ENCODE measurements at places on chromosomes 2 and 18. TPM values are rescaled to one million over a fixed set of nuclear protein-coding genes. Genes with fewer than 3 reads are reported as not detected.

- H3K36me3 ChIP-seq, result no peaks in the 10 kb centered on the region
- H3K27ac ChIP-seq, result no peak overlapping the region
- H3K4me3 ChIP-seq, result no peak overlapping the region
- no peaks in the 10 kb centered on the region for H3K27me3 ChIP-seq
Observed at GRCh38 chr18:60358516-60358915, 14.1 kb downstream of the MC4R start.

DNA sequence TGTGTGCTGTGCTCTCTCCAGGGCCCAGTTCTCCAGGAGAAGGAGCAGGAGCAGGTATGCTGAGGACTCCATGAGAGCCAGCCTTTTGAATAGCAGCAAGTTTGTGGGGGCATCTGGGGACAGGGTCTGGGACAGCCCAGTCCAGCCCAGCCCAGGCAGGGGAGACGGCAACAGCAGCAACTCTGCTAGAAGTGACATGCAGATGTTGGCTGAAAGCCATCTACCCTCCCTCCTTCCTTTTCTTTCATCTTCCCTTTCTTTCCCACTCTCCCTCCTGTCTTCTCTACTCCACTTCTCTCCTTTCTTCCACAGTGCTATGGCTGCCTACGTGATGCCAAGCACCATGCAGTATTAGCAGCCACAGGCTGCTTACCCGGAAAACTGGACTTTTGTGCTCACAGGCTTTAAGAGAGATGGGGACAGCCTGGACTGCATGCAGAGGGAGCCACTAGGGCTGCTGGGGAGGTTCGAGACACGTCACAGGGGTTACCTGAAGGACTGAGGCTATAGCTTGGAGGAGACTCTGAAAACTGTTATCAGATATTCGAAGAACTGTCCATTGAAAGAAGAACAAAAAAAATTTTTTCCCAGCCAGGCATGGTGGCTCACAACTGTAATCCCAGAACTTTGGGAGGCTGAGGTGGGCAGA is 23.8 kb upstream of the YWHAQ start:
- no peak overlapping the region for H3K4me3 ChIP-seq
- H3K4me1 ChIP-seq, result peaks cover 32% of the 10 kb centered on the region
- no peak for DNase-seq
- H3K36me3 ChIP-seq, result no peaks in the 10 kb centered on the region
- peak overlapping the region; percentile 20 for H3K27ac ChIP-seq

GRCh38 chr18:73232933-73233332 is 365.1 kb upstream of the NETO1 start:
- no peaks in the 10 kb centered on the region for H3K27me3 ChIP-seq
- H3K36me3 ChIP-seq, result no peaks in the 10 kb centered on the region
- no peak overlapping the region for H3K4me3 ChIP-seq
- DNase-seq, result no peak
- H3K27ac ChIP-seq, result no peak overlapping the region

- DNase-seq, result peak; percentile 11
- no peak overlapping the region for H3K4me3 ChIP-seq
- no peaks in the 10 kb centered on the region for H3K27me3 ChIP-seq
Observed at GRCh38 chr2:198144660-198145059, 340.3 kb downstream of the PLCL1 start.

GRCh38 chr2:460861-461260 is 173.0 kb upstream of the ALKAL2 start:
- DNase-seq, result peak; percentile 71
- peaks cover 42% of the 10 kb centered on the region for H3K4me1 ChIP-seq
- peaks cover 33% of the 10 kb centered on the region for H3K27me3 ChIP-seq
- H3K4me3 ChIP-seq, result no peak overlapping the region

- no peaks in the 10 kb centered on the region for H3K4me1 ChIP-seq
- no peak for DNase-seq
- H3K27ac ChIP-seq, result no peak overlapping the region
- no peaks in the 10 kb centered on the region for H3K36me3 ChIP-seq
- peaks cover 3% of the 10 kb centered on the region for H3K27me3 ChIP-seq
- H3K4me3 ChIP-seq, result no peak overlapping the region
Observed at GRCh38 chr18:21275645-21276044, 33.6 kb downstream of the GREB1L start.

DNA sequence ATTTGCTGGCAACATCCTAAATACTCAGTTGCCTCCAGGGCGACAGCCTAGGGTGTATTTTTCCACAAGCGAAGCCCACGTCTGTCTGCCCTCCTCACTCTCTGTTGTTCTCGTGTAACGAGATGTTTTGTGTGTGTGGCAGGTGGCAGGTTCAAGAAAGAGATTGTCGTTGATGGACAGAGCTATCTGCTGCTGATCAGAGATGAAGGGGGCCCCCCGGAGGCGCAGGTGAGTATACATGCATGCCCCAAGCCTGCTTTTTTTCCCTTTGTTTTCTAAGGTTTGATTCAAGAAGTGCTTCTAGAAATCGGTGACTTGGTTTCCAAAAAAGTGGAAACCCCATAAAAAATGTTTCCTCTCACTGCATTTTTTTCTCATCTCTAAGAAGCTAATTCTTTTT is 247.0 kb downstream of the AGAP1 start:
- no peak overlapping the region for H3K27ac ChIP-seq
- H3K36me3 ChIP-seq, result no peaks in the 10 kb centered on the region
- peak; percentile 15 for DNase-seq
- no peaks in the 10 kb centered on the region for H3K4me1 ChIP-seq

- peak overlapping the region; percentile 87 for H3K27ac ChIP-seq
- H3K36me3 ChIP-seq, result peaks cover 16% of the 10 kb centered on the region
- no peaks in the 10 kb centered on the region for H3K27me3 ChIP-seq
- no peak overlapping the region for H3K4me3 ChIP-seq
- peaks cover 80% of the 10 kb centered on the region for H3K4me1 ChIP-seq
Observed at GRCh38 chr2:197163712-197164140, 146.9 kb downstream of the ANKRD44 start.

GRCh38 chr18:23369266-23369665 is 83.8 kb upstream of the RIOK3 start:
- DNase-seq, result no peak
- no peaks in the 10 kb centered on the region for H3K27me3 ChIP-seq
- H3K27ac ChIP-seq, result no peak overlapping the region
- no peaks in the 10 kb centered on the region for H3K4me1 ChIP-seq

- peak overlapping the region; percentile 55 for H3K4me3 ChIP-seq
- no peaks in the 10 kb centered on the region for H3K27me3 ChIP-seq
- peaks cover 38% of the 10 kb centered on the region for H3K36me3 ChIP-seq
Observed at GRCh38 chr2:231713730-231714638, 5.7 kb downstream of the PTMA start.

DNA sequence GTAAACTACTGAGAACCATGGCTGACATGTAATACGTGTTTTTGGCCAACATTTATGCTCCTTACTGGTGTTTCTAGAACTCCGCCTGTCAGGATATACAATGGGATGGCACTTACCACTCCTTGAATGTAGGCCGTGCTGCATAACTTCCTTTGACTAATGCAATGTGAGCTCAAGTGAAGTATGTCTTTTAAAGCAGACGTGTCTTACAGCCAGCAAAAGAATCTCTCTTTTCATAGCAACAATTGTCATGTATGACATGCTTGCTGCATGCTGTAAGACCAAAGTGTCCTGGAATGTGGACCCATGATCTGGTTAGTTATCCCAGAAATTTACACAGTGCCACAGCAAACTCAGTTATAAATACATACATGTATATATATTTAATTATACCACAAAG is 1202.7 kb upstream of the PIK3C3 start:
- no peaks in the 10 kb centered on the region for H3K36me3 ChIP-seq
- DNase-seq, result no peak
- no peaks in the 10 kb centered on the region for H3K27me3 ChIP-seq
- H3K4me1 ChIP-seq, result no peaks in the 10 kb centered on the region
- H3K4me3 ChIP-seq, result no peak overlapping the region

DNA sequence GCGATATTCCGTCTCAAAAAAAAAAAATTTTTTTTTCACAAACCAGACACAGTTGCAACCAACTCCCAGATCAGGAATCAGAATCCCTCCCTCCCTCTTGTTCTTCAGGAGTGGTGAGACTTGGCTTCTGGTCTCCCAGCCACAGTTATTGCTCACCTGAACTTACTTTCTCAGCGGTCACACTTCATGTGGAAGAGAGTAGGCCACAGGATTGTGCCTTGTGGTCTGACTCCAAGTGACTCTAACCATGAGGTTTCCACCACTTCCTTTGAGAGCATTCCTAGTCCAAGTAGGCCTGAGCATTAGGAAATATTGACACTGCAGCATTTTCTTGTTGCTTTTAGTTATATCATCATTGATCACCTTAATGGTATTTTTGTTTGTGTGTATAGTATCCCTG is 12.1 kb downstream of the FMNL2 start:
- peaks cover 1% of the 10 kb centered on the region for H3K27me3 ChIP-seq
- DNase-seq, result no peak
- H3K4me3 ChIP-seq, result no peak overlapping the region
- H3K36me3 ChIP-seq, result no peaks in the 10 kb centered on the region
- no peaks in the 10 kb centered on the region for H3K4me1 ChIP-seq

RND3 gene
- not detected for total RNA-seq

CHRNA1 gene
- not detected for total RNA-seq

EPG5 gene
- total RNA-seq, result 19.0 TPM

ERBB4 gene
- not detected for total RNA-seq

MAB21L4 gene
- not detected for total RNA-seq

TMEM178A gene
- total RNA-seq, result 0.31 TPM

EGR4 gene
- total RNA-seq, result 0.11 TPM

Measured in activated CD8-positive, alpha-beta T cell treated with anti-CD3 and anti-CD28 coated beads for 36 hours (primary cell).